GM12865 (cell line): ENCODE measurements at places on chromosomes 3 and 15.

DNA sequence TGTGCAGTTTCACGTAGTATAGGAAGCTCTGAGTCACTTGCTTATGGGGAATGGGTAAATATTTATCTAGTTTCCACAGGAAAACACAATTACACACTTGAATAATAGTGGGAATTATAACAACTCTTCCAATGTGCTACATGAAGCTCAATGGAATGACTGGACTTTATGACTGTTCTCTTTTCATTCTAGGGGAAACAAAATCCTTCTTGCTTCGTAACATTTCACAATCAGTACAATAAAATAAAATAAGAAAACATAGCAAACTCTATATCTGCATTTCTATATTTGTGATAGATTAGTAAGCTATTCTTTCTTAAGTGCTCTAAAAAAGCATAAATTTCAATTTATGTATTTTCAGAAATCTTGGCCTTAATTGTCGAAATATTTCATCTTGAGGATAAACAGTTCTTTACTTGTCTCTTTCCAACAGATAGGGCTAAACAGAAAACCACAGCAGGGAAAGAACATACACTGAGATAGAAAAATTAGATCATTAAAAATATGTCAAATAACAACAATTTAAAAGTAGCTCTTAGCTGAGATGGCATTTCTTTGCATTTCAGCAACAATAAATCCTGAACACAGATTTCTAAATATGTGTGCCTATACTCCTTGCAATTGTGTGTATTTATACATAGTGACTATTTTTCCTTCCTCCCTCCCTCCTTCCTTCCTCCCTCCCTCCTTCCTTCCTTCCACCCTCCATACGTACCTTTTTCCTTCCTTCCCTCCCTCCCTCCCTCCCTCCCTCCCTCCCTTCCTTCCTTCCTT is 395.5 kb upstream of the KCNMB2 start:
- DNase-seq, result no peak

GRCh38 chr3:128413413-128414205 is 53.1 kb downstream of the DNAJB8 start:
- DNase-seq, result no peak

DNA sequence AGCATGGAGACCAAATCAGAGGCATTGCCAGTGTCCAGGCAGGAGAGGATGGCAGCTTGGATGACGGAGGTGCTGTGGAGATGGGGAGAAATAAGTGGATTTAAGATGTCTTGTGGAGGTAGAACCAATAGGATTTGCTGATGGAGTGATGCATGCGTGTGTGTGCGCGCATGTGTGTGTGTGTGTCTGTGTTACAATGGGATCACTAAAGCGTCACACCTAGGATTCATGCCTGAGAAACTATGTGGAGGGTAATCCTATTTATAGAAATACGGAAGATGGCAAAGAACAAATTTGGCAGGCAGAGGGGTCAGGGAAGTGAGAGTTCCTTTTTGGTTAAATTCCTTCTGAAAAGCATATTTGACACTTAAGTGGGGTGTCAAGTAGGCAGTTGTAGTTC is 64.8 kb upstream of the ARL8B start:
- no peak for DNase-seq

GRCh38 chr3:140630366-140630765 is 47.5 kb upstream of the TRIM42 start:
- DNase-seq, result no peak

DNA sequence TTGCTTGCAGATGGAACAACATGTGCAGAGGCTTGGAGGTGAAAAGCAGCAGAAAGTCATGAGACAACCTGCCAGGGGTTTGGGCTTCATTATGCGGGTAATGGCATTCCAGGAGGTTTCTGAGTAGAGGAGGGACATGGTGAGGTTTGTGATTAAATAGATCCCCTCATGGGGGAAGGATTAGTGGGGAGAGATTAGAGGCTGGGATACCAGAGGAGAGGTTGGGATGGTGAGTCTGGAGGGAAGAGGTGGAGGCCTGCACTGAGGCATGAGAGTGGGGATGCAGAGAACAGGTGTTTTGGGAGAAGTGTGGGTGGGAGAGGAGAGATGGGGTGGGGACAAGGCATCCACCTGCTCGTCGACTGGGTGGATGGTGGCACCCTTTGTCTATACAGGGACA is 6.8 kb upstream of the IQSEC1 start:
- DNase-seq, result no peak

GRCh38 chr3:153138276-153139210 is 23.5 kb upstream of the RAP2B start:
- peak; percentile 86 for DNase-seq

DNA sequence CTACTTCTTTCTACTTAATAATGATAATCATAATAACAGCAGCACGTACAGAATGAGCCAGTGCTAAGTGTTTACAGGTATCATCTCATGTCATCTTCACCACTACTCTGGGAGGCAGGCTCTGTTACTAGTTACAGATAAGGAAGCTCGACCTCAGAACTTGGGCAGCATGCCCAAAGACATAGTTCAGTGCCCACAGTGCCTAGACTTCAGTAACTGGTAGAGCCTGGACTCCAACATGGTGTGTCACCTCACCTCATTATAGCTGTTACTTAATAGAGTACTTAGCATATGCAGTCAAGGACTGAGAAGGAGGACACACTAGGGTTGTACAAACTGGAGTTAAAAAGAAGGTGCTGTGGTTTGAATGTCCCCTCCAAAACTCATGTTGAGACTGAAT is 7.6 kb downstream of the GADL1 start:
- no peak for DNase-seq

GRCh38 chr3:69764861-69765260 is 25.6 kb downstream of the MITF start:
- DNase-seq, result no peak

GRCh38 chr15:27427276-27427675 is 456.3 kb downstream of the GABRG3 start:
- DNase-seq, result no peak

DNA sequence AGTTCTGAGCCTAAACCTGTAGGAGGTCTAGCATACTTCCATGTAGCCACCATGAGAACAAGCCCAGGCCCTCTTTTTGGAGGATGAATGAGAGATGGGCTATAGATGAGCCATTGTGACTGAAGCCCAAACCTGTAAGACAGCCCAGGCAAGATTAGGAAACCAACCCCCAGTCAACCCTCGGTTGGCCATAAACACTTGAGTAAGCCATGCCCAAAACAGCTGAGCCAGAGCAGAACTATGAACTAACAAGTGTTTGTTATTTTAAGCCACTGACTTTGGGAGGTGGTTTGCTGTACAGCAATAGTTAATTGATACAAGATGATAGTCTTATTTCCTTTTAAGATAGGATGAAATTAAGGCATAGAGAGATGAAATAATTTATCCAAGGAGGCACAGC is 12.4 kb upstream of the CPNE4 start:
- DNase-seq, result no peak

- no peak for DNase-seq
Observed at GRCh38 chr3:197082871-197083270, 53.3 kb upstream of the MELTF start.
